Activated CD4-positive, alpha-beta T cell treated with anti-CD3 and anti-CD28 coated beads, Interleukin-2, amount 10 ng/mL, durations not matched to agents 7 days and 5 days (primary cell): ENCODE measurements at places on chromosomes 11 and 22. TPM values are rescaled to one million over a fixed set of nuclear protein-coding genes. Genes with fewer than 3 reads are reported as not detected.

The TREH gene
- total RNA-seq = not detected

The DEFB131B gene
- not detected for total RNA-seq

The NPAS4 gene
- total RNA-seq = 0.52 TPM

The ZP1 gene
- total RNA-seq = not detected

The OR2AG1 gene
- not detected for total RNA-seq

The ENTHD1 gene
- total RNA-seq = 0.21 TPM
